Naive thymus-derived CD8-positive, alpha-beta T cell (primary cell): ENCODE measurements at places on chromosomes 16 and 17.

GRCh38 chr16:83345846-83346640 lies 461.7 kb upstream of the HSBP1 start:
- no peak for DNase-seq

DNA sequence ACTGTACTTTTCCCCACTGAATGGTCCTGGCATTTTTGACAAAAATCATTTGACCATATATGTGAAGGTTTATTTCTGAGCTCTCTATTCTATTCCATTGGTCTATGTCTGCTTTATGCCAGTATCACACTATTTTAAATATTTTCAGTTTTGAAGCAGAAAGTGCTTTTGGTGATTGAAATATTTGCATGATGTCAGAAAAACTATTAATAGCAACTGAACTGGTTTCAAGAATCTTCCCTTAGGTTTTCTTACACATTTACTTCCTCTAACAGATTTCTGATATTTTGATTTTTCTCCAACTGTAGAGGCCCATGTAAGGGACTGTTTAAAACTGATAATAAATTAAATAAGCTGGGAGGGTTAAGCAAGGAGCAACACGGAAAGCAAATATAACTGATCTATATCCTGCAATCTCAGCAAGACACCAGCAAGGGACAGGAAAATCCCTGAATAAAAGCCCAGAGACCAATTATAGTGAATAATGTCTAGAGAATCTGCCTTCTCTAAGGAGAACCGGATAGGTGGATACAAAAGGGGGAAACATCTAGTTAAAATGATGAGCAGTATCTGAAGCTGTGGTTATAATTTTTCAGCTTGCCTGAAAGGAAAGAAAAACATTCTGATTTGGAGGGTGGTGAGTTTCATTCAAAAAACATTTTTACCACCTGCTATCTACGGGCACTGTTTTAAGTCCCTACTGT lies 80.9 kb upstream of the STAC2 start:
- DNase-seq, result no peak

DNA sequence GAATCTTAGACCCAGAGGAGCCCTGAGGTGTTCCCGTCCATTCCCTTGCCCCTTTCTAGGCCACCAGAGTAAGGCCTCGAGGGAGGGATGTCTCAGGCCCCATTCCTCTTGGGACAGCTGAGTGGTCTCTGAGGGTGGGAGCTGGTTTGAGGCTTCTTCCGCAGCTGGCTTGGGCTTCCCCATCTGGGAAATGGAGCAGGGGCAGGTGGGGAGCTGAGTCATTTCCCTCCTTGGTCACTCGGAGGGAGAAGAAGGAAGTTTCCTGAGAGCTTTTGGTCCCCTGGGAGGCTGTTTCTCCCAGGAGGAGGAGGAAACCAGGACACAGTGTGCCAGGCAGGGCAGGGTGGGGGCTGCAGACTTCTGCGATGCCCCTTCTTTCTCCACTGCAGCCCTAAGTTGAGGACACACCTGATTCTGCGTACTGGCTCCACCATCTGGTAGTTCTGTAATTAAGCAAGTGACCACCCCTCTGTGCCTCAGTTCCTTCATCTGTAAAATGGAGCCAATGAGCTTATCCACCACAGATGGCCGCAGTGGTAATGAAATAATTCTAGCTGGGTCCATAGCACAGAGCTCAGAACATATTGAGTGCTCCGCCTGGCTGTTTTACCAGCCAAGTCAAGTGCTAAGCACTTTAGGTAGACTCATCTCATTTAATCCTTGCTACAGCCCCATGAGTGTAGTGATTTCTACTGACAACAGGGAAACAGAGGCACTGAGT lies 1.6 kb upstream of the KCNJ12 start:
- no peak for DNase-seq

- DNase-seq, result peak; percentile 49
These were observed 1.9 kb upstream of the NFAT5 start for GRCh38 chr16:69563605-69564580.

- DNase-seq, result no peak
These were observed 18.1 kb downstream of the C17orf100 start for GRCh38 chr17:6669479-6670212.

GRCh38 chr16:56732366-56732765 lies 2.4 kb downstream of the NUP93 start:
- DNase-seq, result no peak

GRCh38 chr16:66617728-66618127 lies 13.2 kb downstream of the CMTM3 start:
- DNase-seq, result no peak

- DNase-seq, result no peak
These were observed 140.6 kb upstream of the NUDT7 start for GRCh38 chr16:77581706-77582105.

- DNase-seq, result no peak
These were observed 2.3 kb upstream of the CDK3 start for GRCh38 chr17:75998327-75998795.

- no peak for DNase-seq
These were observed 45.1 kb downstream of the AHSP start for GRCh38 chr16:31572821-31573220.

- DNase-seq, result no peak
These were observed 106.2 kb downstream of the GRIN2A start for GRCh38 chr16:10076037-10076436.

DNA sequence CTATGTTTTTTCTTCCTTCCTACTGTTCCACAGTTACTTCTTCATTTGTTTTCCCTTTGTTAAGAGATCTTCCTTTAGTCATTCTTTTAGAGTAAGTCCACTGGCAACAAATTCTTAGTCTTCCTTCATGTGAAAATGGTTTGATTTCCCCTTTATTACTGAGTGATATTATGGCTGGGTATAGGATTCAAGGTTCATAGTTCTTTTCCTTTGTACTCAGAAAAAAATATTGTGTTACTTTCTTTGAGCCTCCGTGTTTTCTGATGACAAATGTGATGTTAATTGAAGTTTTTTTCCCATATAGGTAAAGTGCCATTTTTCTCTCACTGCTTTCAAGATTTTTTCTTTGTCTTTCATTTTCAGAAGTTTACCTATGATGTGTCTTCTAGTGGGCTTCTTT lies 283.1 kb upstream of the TBX2 start:
- DNase-seq, result no peak

DNA sequence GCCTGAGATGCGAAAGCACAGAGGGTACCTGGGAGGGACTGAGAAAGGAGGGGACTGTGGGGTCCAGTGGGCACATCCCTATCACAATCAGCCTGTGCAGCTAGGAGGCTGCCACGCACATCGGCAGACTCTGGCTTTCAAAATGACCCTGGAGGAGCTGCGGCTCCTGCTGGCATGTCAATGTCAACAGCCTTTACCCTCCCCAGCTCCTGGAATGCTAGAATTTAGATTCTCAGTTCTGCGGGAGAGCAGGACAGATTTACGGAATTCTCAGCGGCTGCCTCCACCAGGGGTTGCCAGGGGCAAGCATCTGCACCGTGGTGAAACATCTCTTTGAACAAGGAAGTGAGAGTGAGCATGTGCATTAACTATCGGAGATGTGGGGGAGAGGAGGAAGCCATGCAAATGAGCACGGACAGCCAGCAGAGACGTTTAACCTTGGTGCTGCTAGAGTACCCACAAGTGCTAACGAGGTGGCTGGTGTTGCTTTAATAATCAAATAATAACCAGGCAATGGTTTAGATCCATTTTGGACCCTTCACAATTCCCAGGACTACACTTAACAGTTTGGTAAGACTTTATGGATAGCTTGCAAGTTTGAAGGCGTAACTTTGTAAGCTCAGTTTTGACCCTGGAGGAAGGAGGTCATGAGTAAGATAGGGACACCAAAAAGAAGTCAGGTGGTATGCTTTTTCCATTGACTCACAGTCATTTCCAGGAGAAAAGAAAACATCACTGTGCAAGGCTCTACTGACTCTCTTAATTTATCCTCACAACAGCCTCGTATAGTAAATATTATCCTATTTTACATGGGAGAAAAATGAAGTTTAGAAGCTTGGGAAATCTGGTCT lies 54.1 kb downstream of the XYLT1 start:
- peak; percentile 74 for DNase-seq

DNA sequence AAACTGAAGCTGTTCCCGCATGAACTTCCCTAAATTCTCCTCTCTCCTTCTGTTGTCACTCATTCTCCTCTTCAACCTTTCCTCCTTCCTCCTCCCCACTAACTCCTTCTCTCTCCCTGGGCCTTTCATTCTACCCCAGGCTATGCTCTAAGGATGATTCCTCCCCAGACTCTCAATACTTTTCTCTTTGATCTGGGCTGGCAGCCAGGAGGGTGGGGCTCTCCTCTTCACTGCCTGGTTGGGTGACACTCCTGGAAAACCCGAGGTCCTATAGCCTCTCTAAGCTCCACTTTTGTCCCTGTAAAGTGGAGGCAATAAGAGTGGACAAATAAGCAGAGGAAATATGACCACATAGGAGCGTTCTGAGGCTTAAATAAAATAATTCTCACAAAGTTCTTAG lies 46.2 kb downstream of the HSD17B2 start:
- DNase-seq, result no peak

DNA sequence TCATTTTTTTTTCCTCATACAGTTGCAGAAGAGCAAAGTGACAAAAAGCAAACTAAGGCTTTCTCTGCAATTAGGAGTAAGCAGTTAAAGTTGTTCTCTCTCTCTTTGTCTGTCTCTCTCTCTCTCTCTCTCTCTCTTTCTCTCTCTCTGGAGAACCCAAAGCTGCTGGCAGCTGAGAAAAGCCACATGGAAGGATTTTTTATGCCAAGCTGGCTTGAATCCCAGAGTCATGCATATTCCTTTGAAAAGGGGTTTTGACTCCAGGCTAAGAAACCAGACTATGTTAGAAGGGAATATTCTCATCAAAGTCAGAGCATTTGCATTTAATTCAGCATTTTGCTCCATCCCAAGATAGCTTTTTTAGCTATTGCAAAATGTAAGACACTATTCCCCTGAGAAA lies 1114.2 kb upstream of the GOT2 start:
- DNase-seq, result no peak

- DNase-seq, result no peak
These were observed 123.5 kb downstream of the CBLN1 start for GRCh38 chr16:49158029-49158642.

DNA sequence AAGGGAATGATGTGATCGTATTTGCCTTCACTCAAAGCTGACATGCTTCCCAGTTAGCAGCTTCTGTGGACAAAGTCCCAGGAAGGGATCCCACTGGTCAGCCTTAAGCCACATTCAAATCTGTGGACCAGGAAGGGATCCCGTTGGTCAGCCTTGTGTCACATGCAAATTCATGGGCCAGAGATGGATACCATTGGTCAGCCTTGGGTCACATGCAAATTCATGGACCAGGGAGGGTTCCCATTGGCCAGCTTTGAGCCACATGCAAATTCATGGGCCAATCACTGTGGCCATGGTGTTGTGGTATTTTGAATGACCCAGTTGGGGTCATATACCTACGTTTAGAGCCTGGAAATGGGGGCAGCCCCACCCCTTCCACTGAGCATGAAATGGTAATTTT lies 201.6 kb downstream of the HS3ST4 start:
- DNase-seq, result no peak

GRCh38 chr16:5490499-5490898 lies 392.9 kb upstream of the EEF2KMT start:
- DNase-seq, result no peak

- DNase-seq, result no peak
These were observed 340.7 kb downstream of the SNX29 start for GRCh38 chr16:12317121-12317810.

DNA sequence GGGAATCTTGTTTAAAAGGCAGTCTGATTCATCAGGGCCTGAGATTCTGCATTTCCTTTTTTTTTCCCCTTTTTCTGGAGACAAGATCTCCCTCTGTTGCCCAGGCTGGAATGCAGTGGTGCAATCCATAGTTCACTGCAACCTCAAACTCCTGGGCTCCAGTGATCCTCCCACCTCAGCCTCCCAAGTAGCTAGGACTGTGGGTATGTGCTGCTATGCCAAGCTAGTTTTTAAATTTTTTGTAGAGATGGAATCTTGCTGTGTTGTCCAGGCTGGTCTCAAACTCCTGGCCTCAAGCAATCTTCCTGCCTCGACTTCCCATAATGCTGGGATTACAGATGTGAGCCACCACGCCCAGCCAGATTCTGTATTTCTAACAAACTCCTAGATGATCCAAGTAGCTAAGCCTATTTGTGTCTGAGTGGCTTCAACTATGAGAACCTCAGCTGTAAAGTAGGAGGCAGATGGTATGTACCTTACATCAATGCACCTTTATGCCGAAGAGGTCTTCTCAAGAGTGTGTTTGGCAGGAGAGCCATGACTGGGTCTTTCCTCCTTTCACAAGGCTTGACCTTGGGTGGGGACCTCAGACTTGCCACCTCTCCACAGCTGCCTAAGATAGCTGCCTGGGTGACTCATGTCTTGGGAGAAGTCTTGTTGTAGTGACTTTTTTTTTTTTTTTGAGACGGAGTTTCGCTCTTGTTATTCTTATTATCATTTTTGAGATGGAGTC lies 10.9 kb downstream of the LDAF1 start:
- no peak for DNase-seq

DNA sequence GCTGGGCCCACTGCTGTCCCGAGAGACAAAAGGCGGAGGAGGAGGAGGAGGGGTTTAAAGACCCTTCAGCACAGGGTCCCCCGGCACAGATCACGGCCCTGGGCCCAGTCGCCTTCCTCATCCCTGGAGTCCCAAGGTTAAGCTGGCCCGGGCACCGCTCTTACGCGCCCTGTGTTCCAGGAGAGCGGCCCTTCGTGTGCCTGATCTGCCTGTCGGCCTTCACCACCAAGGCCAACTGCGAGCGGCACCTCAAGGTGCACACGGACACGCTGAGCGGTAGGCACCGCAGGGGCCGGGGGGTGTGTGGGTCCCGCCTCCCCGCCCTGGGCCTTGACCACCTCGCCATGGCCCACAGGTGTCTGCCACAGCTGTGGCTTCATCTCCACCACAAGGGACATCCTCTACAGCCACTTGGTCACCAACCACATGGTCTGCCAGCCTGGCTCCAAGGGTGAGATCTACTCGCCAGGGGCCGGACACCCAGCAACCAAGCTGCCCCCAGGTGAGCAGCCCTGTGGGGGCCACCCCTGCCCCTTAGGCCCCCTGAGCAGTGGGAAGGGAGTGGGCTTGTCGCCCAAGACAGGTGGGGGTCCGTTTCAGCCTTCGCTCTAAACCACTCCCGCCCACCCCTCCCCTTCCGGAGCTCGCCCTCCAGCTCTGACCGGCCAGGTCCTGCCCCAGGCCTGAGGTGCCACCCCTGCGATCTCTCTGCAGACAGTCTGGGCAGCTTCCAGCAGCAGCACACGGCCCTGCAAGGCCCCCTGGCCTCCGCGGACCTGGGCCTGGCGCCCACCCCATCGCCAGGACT lies 37.6 kb upstream of the ZC3H18 start:
- no peak for DNase-seq

DNA sequence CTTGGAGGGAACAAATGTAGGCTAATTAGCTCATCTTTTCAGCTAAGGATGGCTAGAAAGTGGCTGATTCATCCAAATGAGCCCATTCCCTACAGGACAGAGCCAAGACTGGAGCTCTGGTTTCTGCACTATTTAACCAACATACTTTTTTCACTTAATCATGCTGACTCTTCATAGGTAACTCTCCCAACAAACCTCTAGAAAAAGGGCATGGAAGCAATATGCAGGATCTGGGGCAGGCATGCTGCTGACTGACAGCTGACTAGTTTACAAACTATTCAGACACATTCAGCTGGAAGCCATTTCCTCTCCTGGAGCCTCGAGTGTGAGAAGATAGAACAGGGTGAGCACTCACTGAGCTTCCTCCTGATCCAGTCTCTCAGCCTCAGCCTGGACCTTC lies 6.2 kb downstream of the BECN1 start:
- DNase-seq, result no peak

- DNase-seq, result no peak
These were observed 9.2 kb downstream of the SYT17 start for GRCh38 chr16:19177111-19177739.
